ENCODE measurements at places on chromosomes 2 and 18.

DNA sequence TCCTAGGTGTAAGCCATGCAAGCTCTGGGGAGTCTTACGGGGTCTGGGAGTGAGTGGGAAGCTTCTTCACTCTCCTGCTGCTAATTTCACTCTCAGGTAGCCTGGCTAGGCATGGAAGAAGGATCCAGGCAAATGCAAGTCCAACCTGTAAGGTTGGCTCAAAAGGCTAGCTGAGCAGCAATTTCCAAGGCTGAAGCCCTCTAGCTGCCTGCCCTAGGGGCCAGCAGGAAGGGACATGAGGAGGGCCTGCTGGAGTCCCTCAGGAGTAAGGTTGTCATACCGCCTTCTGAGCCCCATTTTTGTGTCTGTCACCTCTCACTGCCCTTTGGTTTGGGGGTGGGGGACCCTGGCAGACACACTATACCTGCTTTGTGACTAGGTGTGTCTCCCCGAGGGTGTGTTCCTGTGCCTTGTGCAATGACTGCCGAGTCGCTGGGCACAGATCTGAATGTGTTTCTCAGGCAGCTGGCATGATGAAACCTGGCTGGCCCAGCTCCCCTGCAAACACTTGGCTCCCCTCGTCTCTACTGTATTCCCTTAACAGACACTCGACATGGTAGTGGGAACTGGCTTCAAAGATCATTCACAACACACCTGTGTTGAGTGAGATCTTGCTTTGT lies 123.9 kb upstream of the FAM136A start:
- DNase-seq, result no peak

DNA sequence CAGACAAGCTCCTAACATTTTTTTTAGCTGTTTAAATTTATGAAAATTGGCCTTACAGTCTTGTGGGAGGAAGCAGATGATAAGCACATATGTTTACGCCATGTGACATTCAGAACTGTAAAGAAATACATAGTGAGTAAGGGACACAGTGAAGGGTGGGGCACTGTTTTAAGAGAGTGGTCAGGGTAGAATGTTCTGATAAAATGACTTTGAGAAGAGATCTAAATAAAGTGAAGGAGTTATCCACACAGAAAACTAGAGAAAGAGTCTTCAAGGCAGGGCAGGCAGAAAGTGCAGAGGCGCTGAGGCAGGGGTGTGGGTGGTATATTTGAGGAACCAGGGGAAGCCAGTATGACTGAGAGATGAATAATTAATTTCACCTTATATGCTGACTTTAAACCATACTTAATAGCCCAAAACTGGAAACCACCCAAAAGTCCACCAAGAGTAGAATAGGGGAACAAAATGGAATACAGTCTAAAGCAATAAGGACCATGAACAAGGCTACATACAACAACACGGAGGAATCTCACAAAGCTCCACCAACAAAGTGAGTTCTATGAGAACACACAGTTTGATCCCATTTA lies 8.6 kb downstream of the MREG start:
- DNase-seq, result no peak

- DNase-seq, result no peak
Measured at GRCh38 chr2:11997142-11997541, 250.7 kb downstream of the LPIN1 start.

GRCh38 chr2:143968360-143968759 lies 551.6 kb downstream of the ZEB2 start:
- DNase-seq, result no peak

GRCh38 chr2:191670076-191670475 lies 7.9 kb upstream of the NABP1 start:
- no peak for DNase-seq

DNA sequence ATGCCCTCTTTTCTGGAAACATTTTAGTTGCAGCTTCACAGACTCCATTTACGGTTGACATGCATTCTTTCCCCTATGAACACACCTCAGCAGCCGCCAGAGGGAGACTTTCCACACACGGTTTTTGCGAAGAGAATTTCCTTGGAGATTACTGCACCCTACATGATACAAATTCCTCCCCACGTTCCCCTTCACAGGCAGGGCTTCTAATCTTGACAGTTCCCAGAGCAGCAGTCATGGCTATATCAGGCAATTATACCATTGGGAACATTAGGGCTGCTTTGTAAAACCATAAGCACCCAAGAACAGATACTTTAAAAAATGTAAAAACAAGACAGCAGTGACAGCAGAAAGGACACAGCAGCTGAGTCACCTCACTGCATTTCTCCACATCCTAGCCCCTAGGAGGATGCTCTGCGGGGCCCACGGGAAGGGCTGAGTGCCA lies 253.8 kb downstream of the TGIF1 start:
- DNase-seq, result no peak

DNA sequence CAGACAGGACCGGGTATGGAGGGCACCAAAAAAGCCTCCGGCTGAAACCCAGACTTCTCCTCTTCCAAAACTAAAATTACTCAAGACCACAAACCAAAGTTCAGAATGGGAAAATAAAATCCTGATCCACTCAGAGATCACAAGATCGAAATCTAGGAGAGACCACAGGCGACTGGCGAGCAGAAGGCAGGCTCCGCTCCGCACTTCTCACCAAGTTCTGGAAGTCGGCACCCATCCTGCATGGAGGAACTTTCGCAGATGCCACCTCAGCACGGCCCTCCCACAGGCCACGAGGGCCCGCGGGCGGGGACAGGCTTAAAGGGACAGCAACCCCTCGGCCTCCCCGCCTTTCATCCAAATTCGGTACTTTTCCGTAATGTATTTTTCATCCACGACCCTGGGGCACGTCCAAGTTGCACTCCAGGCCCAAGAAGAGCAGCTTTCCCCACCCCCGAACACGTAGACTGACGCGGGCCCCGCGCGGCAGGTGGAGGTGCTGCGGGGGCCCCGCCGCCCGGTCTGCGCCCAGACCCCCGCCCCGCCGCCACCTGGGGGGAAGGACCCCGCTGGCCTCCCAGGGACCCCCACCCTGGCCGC lies 43.7 kb downstream of the HDLBP start:
- DNase-seq, result no peak

- no peak for DNase-seq
Measured at GRCh38 chr2:88331239-88331638, 121.3 kb downstream of the FOXI3 start.

DNA sequence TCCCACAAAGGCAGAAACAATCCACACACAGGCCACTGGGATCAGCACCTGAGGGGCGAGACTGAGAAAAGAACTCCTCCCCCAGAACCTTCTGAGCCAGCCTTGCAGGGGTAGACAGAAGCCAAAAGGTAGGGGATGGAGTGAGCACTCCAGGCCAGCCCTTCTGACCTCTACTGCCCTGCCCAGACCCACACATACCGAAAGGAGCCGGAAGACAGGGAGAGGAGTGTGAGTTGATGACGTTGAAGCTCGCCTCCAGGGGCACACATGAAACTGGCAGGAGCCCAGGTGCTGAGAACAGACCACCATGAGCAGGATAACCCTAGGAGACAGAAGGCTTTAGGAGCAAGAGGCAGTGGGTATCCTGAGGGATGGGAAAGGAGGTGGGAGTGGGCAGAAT lies 1.8 kb downstream of the SLC23A3 start:
- DNase-seq, result no peak

DNA sequence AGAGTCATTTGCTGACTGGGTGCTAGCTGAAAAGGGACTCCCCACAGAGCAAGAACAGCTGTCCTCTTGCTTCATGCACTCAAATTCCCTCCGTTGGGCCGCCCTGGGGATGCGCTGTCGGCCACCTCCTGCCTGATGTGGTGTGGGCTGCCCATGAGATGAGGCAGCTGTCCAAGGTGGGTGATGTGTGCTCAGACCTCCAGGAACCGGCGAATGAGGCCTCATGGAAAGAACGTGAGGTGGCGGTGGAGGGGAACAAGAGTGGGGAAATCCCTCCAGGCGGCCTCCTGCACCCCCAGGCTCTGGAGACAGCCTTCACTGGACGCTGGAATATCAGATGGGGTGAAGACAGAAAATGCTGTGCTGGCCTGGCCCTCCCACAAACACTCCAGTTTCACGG lies 79.8 kb downstream of the LONRF2 start:
- no peak for DNase-seq

- DNase-seq, result no peak
Measured at GRCh38 chr2:120005834-120006521, 6.9 kb upstream of the EPB41L5 start.

- no peak for DNase-seq
Measured at GRCh38 chr2:127942002-127942401, 56.2 kb upstream of the AMMECR1L start.

- no peak for DNase-seq
Measured at GRCh38 chr2:112007493-112007892, 47.6 kb upstream of the TMEM87B start.

GRCh38 chr18:44748582-44748981 lies 67.9 kb downstream of the SETBP1 start:
- no peak for DNase-seq

- DNase-seq, result no peak
Measured at GRCh38 chr18:78796693-78797455, 182.7 kb upstream of the SALL3 start.

- DNase-seq, result no peak
Measured at GRCh38 chr2:26735097-26735496, 29.0 kb upstream of the SLC35F6 start.

DNA sequence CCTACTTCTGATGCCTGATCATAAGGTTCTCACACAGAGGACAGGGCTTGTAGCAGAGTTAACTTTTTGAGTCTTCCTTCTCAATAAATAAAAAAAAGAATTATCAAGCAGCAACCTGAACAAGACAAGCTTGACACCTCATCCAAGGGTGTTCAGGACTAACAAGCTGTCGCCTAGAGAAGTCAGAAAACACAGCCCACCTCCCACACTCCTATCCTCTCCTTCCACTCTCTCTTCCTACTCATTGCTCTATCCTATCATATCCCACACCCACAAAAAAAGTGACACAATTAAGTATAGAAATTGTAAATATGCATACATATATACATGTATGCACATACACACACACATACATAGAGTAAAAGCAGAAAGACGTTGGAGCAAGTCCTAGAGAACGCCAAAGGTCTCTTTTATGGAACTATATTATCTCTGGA lies 5.4 kb downstream of the NBAS start:
- no peak for DNase-seq

DNA sequence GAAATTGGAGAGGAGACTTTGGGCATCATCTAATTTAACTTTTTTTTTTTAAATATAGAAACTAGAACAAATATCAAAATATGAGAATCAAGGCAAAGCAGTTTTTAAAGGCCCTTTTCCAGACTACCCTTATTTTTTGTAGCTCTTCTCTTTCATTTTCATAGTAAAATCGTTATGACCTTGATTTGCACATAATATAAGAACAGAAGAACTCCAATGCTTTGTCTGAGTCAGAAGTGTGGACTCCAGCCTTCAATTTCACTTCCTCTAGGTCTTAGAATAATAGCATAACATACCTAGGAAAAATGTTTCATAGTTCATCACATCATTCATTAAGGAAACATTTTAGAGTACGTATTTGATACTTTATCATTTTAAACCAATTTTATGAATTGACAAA lies 74.4 kb downstream of the ANKRD12 start:
- DNase-seq, result no peak

- DNase-seq, result no peak
Measured at GRCh38 chr2:165905854-165906253, 47.7 kb downstream of the TTC21B start.

- no peak for DNase-seq
Measured at GRCh38 chr2:199261239-199261638, 196.5 kb downstream of the SATB2 start.

GRCh38 chr2:217897816-217898806 lies 104.7 kb downstream of the TNS1 start:
- no peak for DNase-seq

DNA sequence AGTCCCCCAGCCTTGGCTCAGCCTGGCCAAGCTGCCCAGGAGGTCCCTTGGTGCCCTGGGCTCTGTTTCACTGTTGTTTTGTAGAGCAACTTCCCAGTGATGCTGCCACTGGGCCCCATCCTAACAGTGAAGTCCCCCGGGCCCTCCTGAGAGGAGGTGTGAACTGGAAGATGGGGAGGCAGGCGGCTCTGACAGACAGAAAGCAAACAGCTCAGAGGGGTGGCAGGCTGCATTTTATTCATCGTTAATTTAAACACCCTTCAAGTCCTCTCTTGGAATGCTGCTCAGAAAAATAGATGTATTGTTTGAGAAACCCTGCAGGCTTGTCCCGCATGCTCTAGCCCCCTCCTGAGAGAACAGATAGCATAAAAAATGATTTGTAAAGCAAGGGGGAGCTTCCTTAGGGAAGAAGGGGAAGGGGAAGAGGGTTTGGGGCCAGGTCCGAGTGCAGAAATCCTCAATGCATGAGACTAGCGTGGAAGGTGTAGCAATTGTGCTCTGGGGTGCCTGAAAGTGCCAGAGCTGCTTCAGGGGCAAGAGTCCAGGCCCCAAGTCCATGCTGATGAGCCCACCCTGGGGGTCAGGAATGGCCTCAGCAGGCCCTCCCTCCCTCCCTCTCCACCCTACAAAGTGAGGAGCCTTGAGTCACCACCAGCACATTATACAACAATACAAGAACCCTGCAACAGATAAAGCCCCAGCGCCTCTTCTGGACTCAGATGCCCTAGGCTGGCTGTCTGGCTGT lies 113.6 kb downstream of the MSH2 start:
- no peak for DNase-seq

DNA sequence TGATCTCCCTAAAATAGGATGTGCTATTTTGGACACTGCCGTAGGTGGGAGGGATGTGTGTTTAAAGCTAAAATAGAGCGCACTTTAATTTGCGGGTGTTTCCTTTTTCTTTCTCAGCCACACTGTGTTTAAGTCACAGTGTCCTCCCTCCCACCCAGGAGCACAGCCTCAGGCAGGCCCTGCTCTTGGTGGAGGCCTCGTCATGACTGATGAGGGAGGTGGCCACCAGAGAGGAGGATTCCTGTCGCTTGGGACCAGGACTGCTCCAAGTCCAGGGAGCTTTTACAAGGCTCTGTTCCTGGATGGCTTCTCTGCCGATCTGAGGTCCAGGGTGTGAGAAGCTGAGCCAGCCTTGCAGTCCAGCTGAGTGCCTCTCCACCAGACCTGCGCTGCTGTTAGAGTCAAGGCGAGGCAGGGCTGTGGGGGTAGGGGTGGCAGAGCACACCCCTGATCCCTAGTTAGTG lies 33.5 kb downstream of the INPP4A start:
- no peak for DNase-seq

GRCh38 chr18:45253056-45253565 lies 362.2 kb upstream of the SLC14A2 start:
- no peak for DNase-seq

GRCh38 chr18:49186242-49186641 lies 235.5 kb upstream of the SMAD7 start:
- no peak for DNase-seq

DNA sequence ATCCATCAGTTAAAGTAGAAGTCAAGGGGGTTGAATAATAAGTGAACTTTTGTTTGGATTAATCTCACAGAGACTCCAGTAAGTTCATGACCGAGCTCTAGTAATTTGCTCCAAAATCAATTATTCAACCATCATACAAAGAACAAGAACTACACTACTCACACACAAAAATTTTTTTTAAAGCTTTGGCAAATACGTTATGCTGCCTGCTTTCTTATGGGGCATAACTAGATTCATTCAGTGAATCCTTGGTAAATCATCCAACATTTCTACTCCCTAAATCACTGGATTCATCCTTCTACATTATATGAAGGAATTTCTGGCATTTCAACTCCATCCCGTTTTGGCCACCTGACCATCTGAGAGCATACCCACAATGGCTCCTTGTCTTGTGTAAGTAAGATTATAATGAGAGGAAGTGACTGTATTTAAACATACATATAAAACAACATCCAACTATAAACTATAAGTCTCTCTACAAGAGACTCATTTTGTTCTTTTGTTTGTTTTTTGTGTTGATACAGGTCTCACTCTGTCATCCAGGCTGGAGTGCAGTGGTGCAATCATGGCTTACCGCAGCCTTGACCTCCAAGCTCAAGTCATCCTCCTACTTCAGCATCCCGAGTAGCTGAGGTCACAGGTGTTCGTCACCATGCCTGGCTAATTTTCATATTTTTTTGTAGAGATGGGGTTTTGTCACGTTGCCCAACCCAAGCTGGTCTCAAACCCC lies 144.2 kb upstream of the LRRTM4 start:
- no peak for DNase-seq
